Caudate nucleus (tissue), 63 donors: ENCODE measurements at places on chromosomes 7 and 10.

DNA sequence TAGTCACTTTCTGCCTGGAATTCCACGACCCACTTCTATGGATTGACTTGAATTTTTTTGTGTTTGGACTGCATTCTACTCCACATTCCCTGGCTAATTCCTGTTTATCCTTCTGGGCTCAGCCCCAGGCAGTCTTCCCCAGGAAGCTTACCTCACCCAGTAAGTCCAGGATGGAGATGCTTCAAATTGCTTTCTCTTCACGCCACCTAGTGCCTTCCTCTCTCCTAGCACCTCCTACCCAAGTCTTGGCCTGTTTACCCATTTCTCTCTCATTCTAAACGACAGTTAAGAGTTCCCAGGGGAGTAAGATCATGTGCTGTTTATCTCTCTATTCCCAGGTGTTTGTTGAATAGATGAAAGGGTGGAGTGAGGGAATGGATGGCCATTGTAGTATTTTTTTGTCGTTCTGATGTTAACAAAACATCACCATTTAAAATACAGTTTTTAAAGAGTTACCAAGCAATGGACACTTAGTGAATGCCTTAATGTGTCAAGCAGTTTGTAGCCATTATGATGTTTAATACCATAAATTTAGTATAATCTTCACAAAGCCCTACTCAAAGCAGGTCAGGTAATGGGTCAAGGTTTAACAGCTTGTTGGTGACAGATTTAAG is 45.5 kb upstream of the TARP start:
- DNase-seq: no peak

DNA sequence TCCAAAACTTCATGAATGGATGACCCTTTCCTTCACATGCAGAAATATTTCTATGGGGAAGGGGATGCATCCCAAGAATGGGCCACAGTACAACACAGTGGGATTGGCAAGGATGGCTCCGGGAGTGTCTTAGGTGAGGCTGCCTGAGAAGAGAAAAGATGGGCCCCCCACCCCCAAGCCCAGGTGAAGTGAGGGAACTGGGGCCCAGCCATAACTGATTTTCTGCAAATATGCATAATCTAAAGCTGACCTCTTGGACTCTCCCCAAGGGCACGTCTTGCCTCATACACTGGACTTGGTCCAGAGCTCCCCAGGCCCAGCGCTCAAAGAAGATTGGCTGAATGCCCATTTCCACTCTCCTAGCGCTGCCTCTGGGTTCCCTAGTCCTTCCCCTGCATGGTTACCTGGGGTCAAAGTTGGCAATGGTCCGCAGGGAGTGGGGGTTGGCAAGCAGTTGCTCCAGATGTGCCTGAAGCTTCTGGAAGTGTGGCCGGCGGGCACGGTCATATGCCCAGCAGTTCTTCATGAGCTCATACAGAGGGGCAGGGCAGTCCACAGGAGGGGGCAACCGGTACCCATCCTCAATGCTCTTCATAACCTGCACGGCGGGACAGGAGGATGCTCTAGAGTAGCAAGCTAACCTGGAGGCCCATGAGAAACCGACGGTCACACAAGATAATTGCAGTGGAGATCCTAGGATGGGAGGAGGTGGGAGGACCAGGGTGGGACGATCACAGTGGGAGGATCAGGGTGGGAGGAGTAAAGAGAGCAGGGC is 12.3 kb downstream of the ZYX start:
- DNase-seq: no peak

GRCh38 chr10:132706701-132707100 is 79.2 kb downstream of the NKX6-2 start:
- no peak for DNase-seq

- no peak for DNase-seq
Observed at GRCh38 chr7:68789597-68789996, 808.7 kb upstream of the AUTS2 start.

DNA sequence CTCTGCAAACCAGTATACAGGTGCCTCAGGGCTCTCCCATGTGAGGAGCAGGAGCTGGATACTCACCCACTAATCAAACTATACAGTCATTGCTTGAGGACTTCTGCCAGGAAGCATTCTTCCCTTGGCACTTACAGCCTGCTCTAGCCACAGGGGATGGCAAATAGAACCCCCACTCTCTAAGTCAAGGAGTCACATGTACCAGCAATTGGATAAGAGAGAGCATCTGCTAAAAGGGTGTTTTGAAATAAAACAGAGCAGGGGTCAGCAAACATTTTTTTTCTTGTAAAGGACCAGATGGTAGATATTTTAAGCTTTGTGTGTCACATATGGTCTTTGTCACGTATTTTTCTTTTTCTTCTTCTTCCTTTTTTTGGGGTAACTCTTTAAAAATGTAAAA is 865.2 kb upstream of the GHITM start:
- DNase-seq: no peak

DNA sequence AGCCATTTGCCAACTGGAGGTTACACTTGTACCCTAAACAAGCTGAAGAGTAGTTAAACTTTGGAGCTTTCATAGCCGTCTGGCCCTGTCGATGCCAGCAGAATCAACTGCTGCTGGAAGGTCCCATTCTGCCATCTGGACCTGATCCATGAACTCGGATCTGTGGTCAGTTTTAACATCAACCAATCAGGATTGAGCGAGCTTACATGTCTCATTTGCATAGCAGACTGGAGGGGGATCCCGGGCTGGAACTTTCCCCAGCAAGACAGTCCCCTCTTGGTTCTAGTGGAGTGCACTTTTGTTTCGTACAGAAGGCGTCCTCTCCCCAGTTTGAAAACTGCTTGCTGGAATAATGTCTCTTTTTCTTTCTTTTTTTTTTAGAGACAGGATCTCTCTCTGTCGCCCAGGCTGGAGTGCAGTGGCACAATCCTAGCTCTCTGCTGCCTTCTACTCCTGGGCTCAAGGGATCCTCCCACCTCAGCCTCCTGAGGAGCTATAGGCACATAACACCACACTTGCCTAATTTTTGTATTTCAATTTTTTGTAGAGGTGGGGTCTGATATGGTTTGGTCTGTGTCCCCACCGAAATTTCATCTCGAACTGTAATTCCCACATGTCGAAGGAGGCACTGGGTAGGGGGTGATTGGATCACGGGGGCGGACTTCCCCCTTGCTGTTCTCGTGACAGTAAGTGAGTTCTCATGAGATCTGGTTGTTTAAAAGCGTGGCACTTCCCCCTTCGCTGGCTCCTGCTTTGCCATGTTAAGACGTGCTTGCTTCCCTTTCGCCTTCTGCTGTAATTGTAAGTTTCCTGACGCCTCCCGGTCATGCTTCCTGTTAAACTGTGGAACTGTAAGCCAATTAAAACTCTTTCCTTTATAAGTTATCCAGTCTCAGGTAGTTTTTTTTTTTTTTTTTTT is 42.8 kb upstream of the SEPHS1 start:
- DNase-seq: no peak

DNA sequence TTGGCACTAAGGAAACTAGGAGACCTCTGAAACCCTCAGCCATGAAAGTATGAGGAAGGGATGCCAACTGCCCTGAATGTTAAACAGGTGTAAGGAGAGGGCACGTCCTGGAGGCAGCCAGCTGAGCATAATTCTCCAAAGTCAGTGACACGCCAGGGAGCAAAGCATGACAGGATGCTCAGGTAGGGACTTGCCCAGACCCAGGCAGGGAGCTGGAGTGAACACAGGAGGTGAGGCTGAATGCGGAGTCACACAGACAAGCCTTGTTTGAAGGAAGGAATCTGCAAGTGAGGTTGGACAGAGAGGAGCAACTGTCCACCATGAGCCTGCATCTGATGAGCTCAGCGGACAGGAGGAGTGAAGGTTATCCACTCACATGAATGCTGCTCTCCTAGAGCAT is 41.5 kb downstream of the KLRG2 start:
- no peak for DNase-seq

- no peak for DNase-seq
Observed at GRCh38 chr10:36367362-36367761, 725.3 kb upstream of the FZD8 start.

DNA sequence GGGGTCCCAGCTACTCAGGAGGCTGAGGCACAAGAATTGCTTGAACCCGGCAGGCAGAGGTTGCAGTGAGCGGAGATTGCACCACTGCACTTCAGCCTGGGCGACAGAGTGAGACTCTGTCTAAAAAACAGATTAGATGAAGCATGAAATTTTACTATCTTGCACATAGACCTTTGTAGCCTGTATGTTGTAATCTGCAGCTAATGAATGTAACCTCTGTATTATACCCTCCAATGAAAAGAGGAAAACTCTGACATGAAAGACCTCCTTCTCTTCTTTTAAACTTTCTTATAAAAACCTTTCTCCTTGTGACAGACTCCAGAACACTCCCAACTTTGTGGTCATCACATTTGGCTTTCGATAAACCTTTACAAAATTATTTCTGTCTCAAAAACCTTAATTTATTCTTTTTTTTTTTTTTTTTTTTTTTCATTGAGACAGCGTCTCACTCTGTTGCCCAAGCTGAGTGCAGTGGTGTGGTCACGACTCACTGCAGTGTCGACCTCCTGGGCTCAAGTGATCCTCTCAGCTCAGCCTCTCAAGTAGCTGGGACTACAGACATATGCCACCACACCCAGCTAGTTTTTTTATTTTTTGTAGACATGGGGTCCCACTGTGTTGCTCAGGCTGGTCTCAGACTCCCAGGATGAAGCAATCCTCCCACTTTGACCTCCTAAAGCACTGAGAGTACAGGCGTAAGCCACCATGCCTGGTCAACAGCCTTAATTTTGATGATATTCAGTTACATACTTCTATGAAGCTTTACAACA is 97.4 kb downstream of the SVOPL start:
- no peak for DNase-seq

DNA sequence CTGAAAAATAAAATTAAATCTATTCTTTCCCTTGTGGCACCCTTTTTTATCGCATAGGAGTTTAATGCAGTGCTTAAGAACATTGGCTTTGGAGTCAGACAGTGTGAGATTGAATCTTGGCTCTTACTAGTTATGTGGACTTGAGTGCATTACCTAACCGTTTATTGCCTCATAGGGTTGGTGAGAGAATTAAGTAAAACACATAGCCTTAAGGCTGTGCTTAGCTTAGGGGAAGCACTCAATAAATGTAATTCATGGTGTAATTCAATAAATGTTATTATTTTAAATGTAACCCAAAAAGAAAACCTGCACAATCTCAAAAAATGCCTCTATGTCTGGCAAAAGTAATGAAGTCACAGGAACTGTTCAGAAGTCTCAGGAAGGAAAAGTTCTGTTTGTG is 2.7 kb downstream of the STK17A start:
- DNase-seq: no peak

GRCh38 chr10:96714031-96714590 is 6.2 kb downstream of the PIK3AP1 start:
- DNase-seq: no peak

DNA sequence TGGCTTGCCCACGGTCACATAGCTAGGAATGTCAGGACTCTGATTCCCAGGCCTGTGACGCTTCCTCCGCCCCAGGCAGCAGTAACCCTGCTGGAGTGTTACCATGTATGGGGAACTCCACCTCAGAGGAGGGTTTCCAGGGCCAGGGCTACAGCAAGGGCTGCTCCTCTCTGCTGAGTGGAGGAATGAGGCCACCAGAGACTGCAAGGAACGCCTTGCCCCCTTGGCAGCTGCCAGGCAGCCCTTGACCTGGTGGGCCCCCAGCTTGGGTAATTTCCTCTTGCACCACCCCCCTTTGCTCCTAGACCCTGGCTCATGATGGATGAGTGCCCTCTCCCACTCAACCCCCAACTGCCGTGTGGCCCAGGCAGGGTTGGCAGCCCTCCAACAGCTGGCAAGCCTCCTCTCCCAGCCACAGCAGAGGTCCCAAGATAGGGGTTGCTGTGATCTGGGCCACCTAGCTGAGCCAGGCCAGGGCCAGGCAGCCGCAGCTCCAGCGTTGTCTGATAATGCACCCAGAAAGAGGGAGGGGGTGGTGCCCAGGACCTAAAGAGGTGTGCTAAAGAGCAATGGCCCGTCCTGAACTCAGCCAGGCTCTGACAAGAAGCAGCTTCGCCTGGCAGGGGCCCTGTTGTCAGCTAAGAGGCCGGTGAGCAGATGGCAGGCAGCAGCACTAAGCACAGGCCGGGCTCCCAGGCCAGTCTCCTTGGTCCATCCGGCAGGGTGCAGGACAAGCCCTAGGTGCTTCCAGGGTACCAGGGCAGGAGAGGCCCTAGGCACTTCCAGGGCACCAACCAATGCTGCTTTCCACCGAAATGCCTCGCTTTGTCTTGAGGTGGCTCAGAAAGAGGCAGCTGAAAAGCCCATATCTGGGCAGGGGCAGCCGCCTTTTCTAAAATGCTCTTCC is 35.4 kb downstream of the DRGX start:
- DNase-seq: no peak

GRCh38 chr7:195010-195829 is 2.8 kb downstream of the FAM20C start:
- DNase-seq: no peak

DNA sequence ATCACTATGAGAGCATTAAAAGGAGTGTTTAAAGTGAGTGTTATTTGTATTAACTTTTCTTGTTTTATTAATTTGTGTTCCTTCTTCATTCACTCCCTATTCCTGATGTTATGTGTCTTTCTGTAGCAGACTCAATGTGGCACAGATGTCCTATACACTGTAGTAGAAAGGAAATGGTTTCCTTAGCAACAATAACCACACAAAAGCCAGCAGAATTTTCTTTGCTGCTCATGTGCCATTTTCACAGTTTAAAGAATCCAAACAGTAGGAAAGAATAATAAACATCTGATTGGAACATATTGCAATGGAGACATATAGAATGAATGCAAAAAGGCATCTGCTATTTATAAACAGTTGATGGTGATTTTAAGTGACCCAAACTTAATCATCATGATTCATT is 763.6 kb downstream of the PHTF2 start:
- no peak for DNase-seq

- no peak for DNase-seq
Observed at GRCh38 chr10:124372899-124373298, 45.8 kb downstream of the OAT start.

DNA sequence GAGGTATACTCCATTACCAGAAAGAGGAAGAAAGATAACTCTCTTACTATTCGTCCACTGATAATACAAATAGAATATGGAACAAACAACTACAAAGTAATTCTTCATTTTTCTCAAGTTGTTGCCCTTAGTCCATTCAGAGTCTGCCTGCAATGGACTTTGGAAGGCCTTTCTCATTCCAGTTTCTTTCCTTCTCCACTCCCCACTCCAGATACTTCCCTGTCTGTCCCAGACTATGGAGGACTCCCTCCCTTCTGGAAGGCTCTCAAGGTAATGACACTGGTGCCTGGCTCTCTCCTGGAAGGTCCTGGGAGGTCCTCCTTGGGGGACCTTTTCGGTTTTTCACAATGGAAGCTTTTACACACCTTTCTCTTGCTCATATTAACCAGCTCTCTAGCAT is 167.8 kb downstream of the SDHAF3 start:
- DNase-seq: no peak

GRCh38 chr10:129918401-129918800 is 45.7 kb downstream of the EBF3 start:
- no peak for DNase-seq
